Stimulated activated CD4-positive, alpha-beta T cell treated with anti-CD3 and anti-CD28 coated beads, Interleukin-12 subunit alpha, Interleukin-12 subunit beta, amount 100 ng/mL, for 48 hours (primary cell): ENCODE measurements at places on chromosomes 3 and 15.
A peak's percentile ranks its signal among the peaks of the same experiment; 100 is the strongest.

- DNase-seq: no peak
These were observed 214.9 kb upstream of the C2CD4B start for GRCh38 chr15:62380011-62380410.

DNA sequence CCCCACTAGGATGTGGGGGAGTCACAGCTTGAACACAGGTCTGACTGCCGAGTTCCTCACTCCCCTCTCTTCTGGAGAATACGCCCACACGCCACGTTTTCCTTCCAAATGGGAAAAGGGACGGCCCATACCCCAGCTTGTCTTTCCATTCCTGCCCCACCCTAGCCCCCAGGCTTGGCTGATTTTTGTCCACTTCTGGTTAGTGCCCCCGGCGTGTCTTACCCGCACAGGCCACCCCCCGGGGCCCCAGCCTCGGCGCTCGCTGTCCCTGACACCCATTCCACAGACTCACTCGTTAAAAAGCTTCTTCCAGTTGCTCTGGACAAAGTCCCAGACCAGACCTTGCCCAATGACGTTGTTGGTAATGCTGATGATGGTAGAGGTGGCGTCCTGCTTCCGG is 14.5 kb downstream of the MESP2 start:
- no peak for DNase-seq

DNA sequence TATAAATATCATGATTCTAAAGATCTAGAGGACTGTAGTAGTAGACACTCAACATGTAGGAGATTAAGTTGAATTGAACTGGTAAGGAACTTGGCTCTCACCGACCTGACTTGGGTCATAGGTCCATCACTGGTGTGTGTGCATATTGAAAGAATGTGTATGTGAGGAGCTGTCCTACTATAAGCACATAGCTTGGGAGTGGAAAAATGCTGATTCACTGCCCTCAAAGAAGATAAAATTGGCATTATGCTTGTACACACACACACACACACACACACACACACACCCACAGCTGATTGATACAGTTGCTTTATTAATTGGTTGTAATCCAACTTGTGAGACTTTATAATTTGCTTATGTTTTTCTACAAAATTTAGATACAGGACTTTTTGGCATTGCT is 411.0 kb upstream of the NR2F2 start:
- no peak for DNase-seq

GRCh38 chr3:101574388-101575112 is 570 bp downstream of the PCNP start:
- peak; percentile 31 for DNase-seq

DNA sequence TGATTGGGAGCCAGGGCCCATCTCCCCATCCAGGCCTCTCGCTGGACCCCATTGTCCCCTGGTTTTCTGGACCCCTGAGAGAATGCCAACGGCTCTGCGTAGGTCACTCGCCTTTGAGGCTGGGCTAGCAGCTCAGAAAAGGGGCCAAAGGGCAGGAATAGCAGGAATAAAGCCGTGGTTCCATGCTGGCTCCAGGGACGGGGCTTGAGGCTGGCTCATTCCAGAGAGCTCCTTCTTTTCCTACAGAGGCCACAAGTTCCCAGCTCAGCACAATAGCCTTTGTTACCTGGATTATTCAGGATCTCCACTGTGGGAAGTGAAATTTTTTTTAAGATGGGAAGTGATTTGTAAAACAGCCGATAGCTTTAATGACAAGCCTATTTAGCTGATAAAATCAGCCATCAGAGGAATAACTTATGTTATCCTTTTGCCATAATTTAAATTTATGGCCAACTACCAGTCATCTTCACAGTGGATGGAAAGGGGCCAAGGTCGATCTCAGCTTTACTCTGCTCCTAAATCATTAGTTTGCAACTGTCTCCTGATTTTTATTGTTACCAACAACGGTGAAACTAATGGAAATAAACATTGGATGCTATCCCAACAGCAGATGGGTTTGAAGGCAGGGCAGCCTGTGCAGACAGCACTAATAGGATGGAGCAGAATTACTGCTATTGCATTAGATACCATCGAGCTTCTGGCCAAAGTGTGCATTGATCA is 124.3 kb downstream of the TMEM266 start:
- no peak for DNase-seq
